Cortex of kidney (tissue), 1 donor: ENCODE measurements at places on chromosomes 6 and 20.

- DNase-seq = no peak
Observed at GRCh38 chr6:21305893-21306332, 287.6 kb upstream of the SOX4 start.

DNA sequence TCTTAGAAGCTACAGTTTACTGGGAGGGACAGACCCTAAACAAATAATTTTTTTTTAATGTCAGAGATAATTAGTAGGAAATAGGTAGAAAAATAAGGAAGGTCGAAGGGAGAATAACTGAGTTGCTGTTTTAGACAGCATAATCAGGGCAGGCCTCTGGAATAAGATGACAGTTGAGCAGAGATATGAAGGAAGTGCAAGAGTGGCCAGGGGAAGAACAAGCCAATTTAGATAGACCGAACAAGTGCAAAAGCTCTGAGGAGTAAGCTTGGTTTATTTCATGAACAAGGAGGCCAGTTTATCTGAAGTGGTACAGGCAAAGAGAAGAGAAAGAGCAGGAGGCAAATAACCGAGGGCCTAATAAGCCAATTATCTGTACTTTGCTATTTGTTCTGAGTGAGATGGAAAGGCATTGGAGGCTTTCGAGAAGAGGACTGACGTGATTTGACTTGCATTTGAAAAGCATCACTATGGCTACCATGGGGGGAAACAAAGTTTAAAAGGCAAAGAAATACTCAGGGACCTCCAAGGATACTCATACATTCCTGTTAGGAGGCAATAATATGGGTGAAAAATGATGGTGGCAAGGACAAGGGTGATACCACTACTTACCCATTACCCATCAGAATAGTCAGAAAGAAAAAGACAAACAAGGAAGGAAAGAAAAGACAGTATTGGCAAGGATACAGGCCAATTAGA is 19.7 kb downstream of the PROCR start:
- no peak for DNase-seq

- DNase-seq = no peak
Observed at GRCh38 chr20:49668181-49668877, 45.3 kb downstream of the B4GALT5 start.

- DNase-seq = no peak
Observed at GRCh38 chr6:67736816-67737215, 898.3 kb upstream of the ADGRB3 start.
